ENCODE measurements at places on chromosomes 5 and 9.

DNA sequence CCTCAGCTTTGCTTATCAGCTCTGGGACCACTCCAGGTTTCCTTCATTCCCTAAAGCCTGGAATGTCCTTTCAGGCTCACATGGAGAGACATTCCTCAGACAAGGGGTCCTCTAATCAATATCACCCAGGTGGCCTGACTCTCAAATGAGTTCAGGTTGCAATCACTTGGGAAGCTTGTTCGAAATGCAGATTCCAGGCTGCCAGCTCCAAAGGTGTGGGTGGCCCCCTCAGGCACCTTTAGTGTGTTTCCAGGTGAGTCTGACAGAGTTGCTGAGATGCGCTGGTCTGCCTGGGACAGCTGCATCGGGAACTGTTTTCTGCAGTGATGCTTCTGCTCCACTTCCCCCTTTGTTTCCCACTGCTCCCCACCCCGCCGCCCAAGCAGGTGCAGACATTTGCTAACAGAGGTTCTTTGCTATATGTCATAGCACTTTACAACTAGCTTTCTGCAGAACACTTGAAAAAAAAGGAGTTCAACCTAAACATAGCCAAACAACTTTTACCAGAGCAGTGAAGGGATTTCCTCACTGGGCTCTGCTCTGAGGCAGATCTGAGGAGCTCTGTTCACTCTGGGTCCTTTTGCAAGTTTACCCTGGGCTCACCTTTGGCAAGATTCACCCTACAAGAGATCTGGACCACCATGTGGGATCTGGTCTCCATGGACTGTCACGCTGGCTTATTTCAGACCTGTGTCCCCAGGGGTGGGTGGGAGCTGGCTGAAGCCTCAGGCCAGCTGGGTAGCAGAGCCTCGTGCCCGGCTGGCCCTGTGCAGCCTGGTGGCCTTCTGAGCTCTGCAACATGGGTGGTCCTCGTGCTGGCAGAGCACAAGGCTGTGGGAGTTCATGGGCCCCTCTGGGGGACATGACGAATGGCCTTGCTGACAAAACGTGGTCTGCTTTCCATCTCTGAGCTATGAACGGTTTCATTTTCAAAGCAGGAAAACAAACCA, 539.6 kb downstream of the CCDC171 start:
- DNase-seq: no peak

DNA sequence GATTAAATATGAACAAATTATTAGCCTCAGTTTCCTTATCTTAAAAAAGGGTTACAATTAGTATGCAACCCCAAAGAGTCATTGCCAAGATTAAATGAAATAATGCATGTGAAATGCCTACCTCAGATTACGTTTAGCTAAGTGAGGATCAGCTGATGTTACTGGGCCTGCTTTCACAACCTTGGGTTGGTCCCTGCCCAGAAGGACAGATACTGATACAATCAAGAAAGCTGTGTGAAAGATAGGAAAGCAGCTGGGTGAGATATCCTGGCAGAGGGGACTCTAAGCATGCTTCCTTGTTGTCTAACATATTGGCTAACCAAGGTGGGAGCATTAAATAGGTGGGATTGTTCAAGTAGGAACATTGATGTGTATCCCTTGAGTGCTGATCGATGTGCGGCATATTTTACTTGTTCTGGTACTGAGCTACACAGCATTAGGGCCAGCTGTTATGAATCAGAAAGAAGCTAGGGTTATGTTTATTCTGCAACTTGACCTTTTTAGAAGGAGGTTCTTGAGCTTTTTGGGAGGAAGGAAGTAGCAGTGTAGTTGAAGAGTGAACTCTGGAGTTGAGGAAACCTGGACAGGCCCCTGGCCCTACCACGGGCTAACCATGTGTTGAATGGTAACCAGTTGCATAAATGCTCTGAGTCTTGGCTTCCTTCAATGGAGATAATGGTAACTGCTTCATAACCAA, 28.9 kb downstream of the SNX24 start:
- no peak for DNase-seq

GRCh38 chr5:74948031-74948546, 81.9 kb upstream of the FAM169A start:
- DNase-seq: no peak

DNA sequence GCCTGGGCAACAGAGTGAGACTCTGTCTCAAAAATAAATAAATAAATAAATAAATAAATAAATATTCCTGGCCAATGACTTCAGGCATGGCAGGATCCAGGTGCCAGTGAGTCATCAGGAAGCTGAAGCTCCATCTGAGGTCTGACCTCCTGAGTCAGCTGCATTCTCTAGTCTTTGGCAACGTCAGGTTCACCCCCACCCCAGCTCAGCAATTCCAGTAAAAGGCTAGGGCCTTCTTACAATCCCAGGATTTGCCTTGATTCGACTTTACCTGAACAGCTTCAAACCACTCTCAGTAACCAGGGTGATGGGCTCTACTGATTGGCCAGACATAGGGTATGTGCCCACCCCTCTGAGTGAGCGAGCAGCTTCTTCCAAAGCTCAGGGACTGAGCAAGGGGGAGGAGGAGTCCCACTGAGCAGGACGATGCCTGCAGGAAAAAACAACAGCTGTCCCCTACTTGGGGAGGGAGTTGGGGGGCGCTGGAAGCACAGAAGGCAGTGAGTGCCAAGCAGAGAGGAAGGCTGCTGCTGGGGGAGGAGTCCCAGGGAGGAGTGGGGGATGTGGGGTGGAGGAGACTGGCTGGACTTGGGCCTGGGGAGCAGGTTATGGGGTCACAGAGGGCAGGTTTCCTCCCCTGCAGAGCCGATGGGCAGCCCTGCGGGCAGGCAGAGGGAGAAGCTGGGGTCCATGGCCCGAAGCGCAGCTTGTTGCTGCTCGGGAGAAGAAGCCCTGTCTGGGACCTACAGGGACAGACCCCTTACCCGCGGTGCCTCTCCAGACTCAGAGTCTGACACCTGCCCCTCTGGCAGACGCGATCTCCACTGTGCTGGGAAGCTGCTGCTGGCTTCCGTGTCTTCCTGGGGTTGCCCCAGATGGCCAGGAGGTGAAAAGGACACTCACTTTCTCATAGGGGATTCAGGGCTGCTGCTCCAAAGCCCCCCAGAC, 25.9 kb upstream of the UNC5A start:
- DNase-seq: peak; percentile 42

DNA sequence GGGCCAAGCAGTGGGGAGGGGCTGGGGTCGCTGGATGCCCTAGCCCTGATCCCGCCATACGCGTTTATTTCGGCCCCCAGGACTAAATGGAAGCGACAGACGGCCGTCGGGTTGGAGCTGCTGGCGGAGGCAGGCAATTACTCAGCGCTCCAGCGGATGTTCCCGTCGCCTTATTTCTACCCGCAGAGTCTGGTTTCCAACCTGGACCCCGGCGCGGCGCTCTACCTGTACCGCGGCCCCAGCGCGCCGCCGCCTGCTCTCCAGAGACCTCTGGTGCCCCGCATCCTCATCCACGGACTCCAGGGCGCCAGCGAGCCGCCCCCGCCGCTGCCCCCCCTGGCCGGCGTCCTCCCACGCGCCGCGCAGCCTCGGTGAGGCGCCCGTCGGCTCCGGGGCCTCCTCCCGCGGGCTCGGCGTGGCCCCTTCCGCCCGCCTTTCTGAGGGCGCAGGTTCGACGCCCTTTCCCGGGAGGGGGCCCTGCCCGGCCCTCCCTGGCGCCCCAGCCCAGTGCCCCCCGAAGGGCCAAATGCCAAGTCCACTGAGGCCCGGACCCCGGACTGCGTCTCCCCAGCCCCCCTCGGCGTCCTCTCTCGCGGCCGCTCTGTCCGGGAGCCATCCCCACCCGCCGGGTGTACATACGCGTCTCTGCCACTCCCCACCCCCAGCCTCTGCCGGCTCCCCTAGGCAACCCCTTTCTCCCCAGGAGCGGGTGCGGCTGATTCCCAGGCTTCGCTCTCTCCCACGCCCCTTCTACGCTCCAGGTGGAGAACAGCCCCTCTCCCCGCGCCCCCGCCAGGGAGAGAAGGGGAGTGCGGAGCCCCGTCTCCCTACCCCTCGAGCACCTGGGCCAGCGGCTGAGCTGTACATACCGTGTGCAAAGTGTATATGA, 7.0 kb downstream of the BARHL1 start:
- no peak for DNase-seq

GRCh38 chr5:81782811-81783210, 31.9 kb upstream of the SSBP2 start:
- DNase-seq: no peak

DNA sequence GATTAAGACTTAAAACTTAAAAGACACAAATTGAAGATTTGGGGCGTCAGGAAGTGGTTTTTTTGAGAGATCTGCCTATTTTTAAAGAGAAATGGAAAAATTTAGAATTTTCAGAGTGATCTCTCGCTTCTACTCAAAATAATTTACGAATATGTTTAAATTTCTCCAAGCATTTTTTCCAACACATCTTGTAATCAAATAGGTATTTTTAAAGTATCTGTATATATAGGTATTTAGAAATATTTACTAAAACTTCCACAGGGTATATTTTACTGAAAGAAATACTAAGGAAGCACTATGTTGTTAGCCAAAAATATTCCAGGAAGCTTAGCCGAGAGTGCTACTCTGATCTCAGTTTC, 9.8 kb upstream of the PCDHB1 start:
- DNase-seq: no peak

- DNase-seq: peak; percentile 56
Observed at GRCh38 chr5:83377131-83377865, 94.2 kb upstream of the VCAN start.

- no peak for DNase-seq
Observed at GRCh38 chr9:10048994-10049393, 563.8 kb downstream of the PTPRD start.

- DNase-seq: no peak
Observed at GRCh38 chr9:113566016-113566711, 102.6 kb downstream of the RGS3 start.

GRCh38 chr5:11483630-11484029, 420.6 kb downstream of the CTNND2 start:
- no peak for DNase-seq

DNA sequence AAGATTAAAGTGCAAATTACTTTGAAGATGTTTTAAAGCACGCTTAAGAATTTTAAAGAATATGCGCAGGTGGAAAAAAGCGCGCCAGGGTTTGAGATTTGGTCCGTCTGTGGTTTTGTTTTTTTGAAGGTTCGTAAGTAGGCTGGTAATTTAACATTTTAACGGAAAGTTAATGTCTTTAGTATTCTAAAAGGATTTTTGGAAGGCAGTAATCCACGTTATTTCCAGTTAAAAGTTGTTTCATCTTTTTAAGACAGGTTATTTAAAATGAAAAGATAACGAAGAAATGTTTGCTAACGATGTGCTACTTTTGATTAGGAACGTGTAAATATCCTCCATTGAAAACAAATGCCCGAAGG, 1.9 kb downstream of the DMRT1 start:
- DNase-seq: no peak

GRCh38 chr9:131841765-131842318, 102.0 kb upstream of the RAPGEF1 start:
- no peak for DNase-seq

- no peak for DNase-seq
Observed at GRCh38 chr5:95070453-95070852, 214.4 kb downstream of the MCTP1 start.

DNA sequence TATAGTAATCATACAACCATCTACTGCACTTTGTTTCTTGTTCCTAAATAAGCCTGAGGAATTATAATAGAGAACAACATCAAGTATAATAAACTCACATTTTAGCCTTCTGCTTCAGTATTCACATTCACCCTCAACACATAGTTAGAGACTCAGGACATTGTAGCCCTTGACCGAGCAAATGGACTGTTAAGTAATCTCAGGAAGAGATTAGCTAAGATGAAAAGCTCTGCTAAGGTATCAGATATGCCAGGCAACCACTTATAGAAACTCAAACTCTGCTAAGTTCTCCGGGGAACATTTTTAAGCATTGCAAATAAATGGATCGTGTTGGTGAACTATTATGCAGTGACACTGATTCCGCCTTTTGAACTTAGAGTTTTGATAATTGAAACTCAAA, 252.0 kb downstream of the DTWD2 start:
- no peak for DNase-seq

DNA sequence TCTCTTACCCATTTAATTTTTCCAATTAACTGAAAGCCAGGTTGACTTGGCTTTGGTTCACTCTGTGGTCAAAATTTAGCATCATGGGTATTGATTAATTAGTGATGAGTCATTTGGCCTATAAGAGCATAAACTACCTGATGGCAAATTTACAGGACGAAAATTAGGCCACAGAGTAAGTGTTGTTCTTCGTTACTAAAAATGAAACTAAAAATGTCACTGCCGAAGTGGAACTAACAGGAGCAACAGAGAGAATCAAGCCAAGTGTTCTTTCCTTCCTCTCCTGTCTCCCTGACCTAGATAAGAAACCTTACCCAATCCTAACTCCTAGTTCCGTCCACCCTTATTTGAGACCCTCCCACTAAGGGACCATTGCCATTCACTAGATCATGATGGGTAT, 176.9 kb downstream of the RAB3C start:
- DNase-seq: no peak

- no peak for DNase-seq
Observed at GRCh38 chr9:127424676-127424999, 456 bp downstream of the ZNF79 start.

GRCh38 chr5:177359860-177360259, 2.1 kb downstream of the RGS14 start:
- no peak for DNase-seq

- DNase-seq: no peak
Observed at GRCh38 chr5:55173687-55174230, 782 bp upstream of the CDC20B start.

GRCh38 chr5:124726631-124727362, 19.6 kb downstream of the ZNF608 start:
- DNase-seq: no peak

- DNase-seq: no peak
Observed at GRCh38 chr9:124860582-124861341, 995 bp downstream of the RPL35 start.

- no peak for DNase-seq
Observed at GRCh38 chr5:151257731-151258181, 4.8 kb downstream of the GM2A start.

- no peak for DNase-seq
Observed at GRCh38 chr5:174935854-174936474, 211.6 kb downstream of the MSX2 start.

Data from GM04504 (cell line).